Choroid plexus epithelial cell (primary cell): ENCODE measurements at places on chromosomes 2 and 18.

- no peak for DNase-seq
These were observed 63.9 kb upstream of the SMIM21 start for GRCh38 chr18:75491361-75491760.

DNA sequence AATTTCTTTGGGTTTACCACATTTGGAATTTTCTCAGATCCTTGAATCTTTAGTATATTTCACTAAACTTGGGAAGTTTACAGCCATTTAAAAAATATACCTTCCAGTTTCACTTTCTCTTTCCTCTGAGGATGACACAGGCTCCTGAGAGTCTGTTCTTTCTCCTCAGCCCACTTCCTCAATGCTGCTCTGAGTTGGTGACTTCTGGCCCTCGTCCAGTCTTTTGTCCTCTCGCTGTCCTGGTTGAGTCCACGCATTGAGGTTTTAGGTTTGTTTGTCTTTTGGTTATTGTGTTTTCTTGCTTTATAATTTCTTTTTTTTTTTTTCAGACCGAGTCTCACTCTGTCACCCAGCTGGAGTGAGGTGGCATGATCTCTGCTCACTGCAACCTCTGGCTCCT, 40.7 kb upstream of the GALR1 start:
- peak; percentile 79 for DNase-seq

GRCh38 chr18:13808294-13809042, 15.5 kb upstream of the MC5R start:
- no peak for DNase-seq

- DNase-seq: no peak
These were observed 9.7 kb upstream of the ATG16L1 start for GRCh38 chr2:233241803-233242202.

DNA sequence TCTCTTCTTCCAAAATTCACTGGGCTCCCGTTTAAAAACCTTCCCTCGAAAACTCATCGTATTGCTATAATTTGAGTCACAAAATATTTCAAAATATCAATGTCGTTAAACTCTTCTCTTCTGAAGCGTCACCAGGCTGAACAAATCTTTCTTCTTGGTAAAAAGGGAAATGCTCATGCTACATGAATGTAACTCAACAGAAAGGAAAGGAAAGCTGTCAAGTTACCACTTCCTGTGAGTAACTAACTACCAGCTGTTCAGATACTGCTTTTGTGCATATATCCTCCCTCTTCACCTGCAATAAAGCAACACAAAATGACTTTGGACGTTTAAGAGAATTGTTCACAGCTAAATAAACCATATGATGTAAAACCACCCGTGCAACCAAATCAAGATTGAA, 95.4 kb downstream of the DOCK10 start:
- peak; percentile 84 for DNase-seq

DNA sequence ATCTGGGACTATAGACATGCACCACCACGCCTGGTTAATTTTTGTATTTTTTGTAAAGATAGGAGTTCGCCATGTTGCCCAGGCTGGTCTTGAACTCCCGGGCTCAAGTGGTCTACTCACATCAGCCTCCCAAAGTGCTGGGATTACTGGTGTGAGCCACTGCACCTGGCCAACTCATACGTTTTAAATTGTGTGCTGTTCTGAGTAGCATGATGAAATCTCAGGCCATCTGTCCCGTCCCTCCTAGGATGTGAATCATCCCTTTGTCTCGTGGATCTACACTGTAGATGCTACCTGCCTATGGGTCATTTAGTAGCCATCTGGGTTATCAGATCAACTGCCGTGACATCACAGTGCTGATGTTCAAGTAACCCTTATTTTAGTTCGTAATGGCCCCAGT, 38.5 kb upstream of the RMP24 start:
- no peak for DNase-seq

DNA sequence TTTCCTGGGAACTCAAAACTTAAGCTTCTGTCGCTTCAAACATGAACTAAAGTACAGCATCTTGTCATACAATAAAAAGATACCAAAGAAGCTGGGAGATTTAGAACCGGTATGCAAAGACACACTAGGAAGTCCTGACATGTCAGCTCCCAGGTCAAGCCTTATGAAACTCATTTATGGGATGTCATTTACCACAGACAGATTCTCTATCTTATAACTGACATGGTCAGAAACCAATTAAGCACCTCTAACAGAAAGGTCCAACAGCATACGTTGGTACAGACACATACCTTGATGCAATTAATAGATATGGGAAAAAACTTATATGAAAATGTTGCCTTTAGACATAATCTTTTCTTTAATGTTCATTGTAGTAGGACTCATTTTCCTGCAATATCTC, 169.0 kb downstream of the SRBD1 start:
- DNase-seq: no peak

DNA sequence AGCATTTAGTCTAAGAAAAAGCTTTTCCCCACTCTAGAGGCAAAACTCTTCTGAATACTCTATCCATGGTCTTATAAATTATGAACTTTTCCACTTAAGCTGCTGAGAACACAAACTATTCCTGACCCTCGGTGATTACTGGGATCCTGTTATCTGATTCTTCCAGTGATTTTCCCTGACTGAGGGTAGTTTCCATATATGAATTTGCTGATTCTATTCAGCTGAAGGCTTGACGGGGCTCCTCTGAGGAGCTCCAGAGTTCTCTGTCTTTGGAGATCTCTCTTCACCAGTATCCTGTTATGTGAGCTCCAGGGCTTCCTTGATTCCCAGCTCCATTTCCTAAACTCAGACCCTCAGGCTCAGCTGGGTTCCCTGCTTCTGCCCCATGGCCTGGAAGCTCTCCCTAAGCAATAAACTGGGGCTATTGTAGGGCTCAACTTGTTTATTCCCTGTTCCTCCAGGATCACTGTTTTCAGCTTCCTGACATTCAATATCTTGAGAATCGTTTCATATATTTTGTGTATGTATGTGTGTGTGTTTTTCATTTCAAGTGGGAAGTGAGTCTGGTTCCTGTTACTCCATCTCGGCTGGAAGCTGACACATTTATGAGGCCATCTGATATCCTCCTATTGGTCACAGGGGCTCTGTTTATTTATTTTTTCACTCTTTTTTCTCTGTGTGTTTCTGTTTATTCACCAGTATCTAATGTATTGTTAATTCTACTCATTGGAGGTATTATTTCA, 78.2 kb downstream of the ARHGAP28 start:
- DNase-seq: peak; percentile 23
